ENCODE measurements at places on chromosomes 2 and 18. TPM values are rescaled to one million over a fixed set of nuclear protein-coding genes. Genes with fewer than 3 reads are reported as not detected.

GRCh38 chr18:75183524-75183923, 25.4 kb downstream of the PTGR3 start:
- H3K4me3 ChIP-seq = no peak overlapping the region
- H3K27me3 ChIP-seq = no peaks in the 10 kb centered on the region
- H3K4me1 ChIP-seq = no peaks in the 10 kb centered on the region
- H3K27ac ChIP-seq = no peak overlapping the region

DNA sequence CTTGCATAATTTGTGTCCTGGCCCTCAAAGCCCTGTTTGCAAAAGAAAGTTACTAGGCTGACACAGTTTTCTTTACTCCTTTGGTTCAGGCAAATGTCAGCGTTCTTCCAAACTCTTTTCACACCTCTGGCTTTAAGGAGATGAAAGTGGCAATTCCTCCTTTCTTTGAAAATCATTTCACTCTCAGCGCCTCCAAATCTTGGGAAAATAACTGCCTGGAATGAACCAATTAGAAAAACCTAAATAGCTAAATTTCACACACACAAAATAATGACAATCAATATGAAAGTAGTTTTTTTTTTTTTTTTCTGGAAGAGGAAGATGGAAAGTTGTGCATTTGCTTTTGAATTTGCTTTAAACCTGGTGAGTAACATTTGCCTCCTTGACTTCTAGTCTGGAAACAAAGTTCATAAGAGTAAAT, 1.7 kb downstream of the MEIS1 start:
- peak overlapping the region; percentile 77 for H3K4me3 ChIP-seq
- peak overlapping the region; percentile 86 for H3K27ac ChIP-seq
- H3K4me1 ChIP-seq = peaks cover 14% of the 10 kb centered on the region
- DNase-seq = no peak
- peaks cover 10% of the 10 kb centered on the region for H3K27me3 ChIP-seq
- H3K36me3 ChIP-seq = peaks cover 2% of the 10 kb centered on the region

DNA sequence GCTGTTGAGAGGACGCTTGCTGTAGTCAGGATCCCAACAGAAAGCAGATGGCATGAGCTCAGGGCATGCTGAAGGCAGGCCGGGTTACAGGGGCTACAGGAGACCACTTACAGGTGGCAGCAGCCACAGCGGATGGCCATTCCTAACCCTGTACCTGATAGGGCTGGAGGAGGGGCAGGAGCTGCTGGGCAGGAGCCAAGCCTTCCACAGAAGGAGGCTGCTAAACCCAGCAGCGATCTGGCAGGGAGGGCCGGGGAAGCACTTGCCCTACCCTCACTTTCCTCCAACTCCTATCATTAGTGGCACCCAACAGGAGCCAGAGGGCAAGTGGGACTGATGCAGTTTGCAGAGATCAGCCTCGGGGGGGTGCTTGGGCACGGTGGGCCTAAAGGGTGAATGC, 2.0 kb downstream of the ASB18 start:
- H3K27ac ChIP-seq = no peak overlapping the region
- H3K4me3 ChIP-seq = no peak overlapping the region
- H3K36me3 ChIP-seq = no peaks in the 10 kb centered on the region
- DNase-seq = no peak
- H3K27me3 ChIP-seq = peaks cover 4% of the 10 kb centered on the region

- no peak overlapping the region for H3K27ac ChIP-seq
- no peaks in the 10 kb centered on the region for H3K36me3 ChIP-seq
- no peaks in the 10 kb centered on the region for H3K27me3 ChIP-seq
- H3K4me3 ChIP-seq = no peak overlapping the region
- H3K4me1 ChIP-seq = peaks cover 9% of the 10 kb centered on the region
Observed at GRCh38 chr2:163771596-163771995, 35.8 kb upstream of the FIGN start.

The SNRNP27 gene
- 69.3 TPM for total RNA-seq

The MRO gene
- 0.18 TPM for total RNA-seq

The GCG gene
- total RNA-seq = not detected

GRCh38 chr2:119263656-119264055, 40.0 kb downstream of the STEAP3 start:
- H3K36me3 ChIP-seq = no peaks in the 10 kb centered on the region
- DNase-seq = no peak
- H3K4me1 ChIP-seq = peaks cover 7% of the 10 kb centered on the region
- no peaks in the 10 kb centered on the region for H3K27me3 ChIP-seq

GRCh38 chr18:56028514-56028913, 440.5 kb upstream of the TCF4 start:
- no peaks in the 10 kb centered on the region for H3K4me1 ChIP-seq
- no peaks in the 10 kb centered on the region for H3K27me3 ChIP-seq
- H3K4me3 ChIP-seq = no peak overlapping the region
- no peak overlapping the region for H3K27ac ChIP-seq
- DNase-seq = peak; percentile 45
- H3K36me3 ChIP-seq = no peaks in the 10 kb centered on the region

DNA sequence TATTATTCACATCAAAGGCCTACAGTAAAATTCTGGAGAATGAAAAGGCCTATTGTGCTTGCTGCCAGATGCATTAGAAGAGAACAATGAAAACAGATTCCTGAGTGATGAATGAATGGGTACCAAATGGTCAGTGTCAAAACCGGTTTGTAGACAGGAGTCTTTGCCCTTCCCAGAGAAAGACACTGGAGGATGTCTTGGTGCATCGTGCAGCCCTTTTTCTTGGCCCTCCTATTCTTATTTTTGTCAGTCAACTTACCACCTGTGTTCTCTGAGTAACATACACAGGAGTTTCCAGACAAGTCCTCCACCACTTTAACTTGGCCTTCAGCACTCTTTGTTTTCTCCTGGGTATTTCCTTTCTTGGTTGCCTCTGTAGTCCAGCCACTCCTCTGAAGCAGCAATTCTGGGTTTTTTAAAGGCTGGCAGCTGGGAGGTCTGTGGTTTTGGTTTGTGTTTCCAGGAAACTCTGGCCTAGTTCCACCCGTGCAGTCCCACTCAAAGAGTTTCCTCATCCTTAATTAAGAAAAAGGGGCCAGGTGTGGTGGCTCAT, 29.4 kb downstream of the PSTPIP2 start:
- no peaks in the 10 kb centered on the region for H3K27me3 ChIP-seq
- H3K4me3 ChIP-seq = no peak overlapping the region
- H3K4me1 ChIP-seq = peaks cover 18% of the 10 kb centered on the region
- DNase-seq = peak; percentile 77
- no peaks in the 10 kb centered on the region for H3K36me3 ChIP-seq
- no peak overlapping the region for H3K27ac ChIP-seq

- peaks cover 8% of the 10 kb centered on the region for H3K4me1 ChIP-seq
- no peaks in the 10 kb centered on the region for H3K36me3 ChIP-seq
- no peak overlapping the region for H3K4me3 ChIP-seq
- no peak overlapping the region for H3K27ac ChIP-seq
Observed at GRCh38 chr2:160719116-160719515, 225.5 kb upstream of the RBMS1 start.

The ESCO1 gene
- 17.5 TPM for total RNA-seq

DNA sequence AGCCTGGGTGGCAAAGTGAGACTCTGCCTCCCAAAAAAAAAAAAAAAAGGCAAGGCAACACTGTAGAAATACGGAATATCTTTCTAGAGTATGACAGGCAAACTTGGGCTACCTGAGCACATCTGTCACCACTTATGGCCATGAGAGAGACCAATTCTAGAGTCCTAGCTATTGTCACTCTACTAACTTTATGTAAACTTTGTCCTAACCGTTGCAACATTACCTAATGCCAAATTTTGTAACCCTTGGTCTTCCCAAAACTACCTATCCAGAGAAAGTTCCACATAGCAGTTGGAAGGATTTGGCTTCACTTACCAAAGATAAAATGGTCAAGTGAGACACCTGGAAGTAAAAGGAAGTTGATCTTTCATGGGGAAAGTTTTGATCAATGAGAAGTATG, 26.6 kb upstream of the SCN7A start:
- no peak for DNase-seq
- H3K27me3 ChIP-seq = no peaks in the 10 kb centered on the region
- H3K27ac ChIP-seq = no peak overlapping the region
- no peak overlapping the region for H3K4me3 ChIP-seq
- H3K36me3 ChIP-seq = no peaks in the 10 kb centered on the region

DNA sequence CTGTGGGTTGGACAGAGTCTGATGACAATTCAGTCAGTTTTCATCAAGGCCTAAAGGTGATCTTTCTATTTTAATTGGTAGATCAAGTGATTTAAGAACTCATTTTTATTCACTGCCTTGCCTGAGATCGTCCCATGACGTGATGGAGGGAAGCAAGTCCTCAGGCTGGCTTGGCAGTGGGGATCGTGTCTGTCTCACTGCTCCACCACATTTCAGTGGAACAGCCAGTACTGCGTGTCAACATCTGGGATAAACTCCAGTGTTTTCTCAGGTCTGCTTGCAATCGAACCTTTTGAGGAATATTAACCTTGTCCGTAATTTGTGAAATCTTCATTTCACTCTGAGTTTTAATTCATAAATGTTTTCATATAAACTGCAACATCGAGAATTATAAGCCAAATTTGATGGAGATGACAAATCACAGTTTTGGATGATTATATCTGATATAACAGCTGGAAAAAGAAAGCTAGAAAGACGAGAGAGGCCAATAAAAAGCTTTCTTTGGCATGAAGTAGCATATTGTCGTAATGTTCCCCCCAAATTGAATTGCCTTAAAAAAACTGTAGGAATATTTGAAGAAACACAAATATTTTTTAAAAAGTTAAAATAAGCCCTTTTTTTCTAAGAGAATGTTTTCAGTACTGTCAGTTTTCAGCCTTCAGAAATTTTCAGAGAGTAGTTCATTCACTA, 414.7 kb upstream of the SPRED2 start:
- no peaks in the 10 kb centered on the region for H3K27me3 ChIP-seq
- H3K36me3 ChIP-seq = no peaks in the 10 kb centered on the region
- no peaks in the 10 kb centered on the region for H3K4me1 ChIP-seq
- no peak overlapping the region for H3K4me3 ChIP-seq
- H3K27ac ChIP-seq = no peak overlapping the region

All from astrocyte (in vitro differentiated cells and primary cell).